ENCODE measurements at places on chromosomes 4 and X. TPM values are rescaled to one million over a fixed set of nuclear protein-coding genes. Genes with fewer than 3 reads are reported as not detected.

The MAP7D2 gene
- 0.03 TPM for total RNA-seq

- DNase-seq = no peak
Measured at GRCh38 chrX:130877892-130878341, 25.1 kb downstream of the ENOX2 start.

DNA sequence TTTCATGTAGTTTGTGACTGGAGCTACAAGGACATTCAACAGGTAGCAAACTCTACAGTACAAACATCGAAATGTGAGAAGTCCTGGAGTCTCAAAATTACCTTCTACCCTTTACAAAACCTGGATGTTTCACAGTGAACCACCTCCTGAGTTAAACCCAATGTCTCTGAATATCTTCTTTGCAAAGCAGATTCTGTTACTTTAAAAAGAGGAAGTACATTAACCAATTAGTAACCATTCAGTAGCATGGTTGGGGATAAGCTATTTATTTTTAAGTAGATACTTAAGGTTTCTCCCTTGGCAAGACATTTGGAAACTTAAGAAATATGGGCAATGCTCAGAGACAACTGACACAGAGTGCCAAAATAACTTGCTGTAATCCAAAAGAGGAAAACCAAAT lies 371.9 kb upstream of the NWD2 start:
- DNase-seq = no peak

DNA sequence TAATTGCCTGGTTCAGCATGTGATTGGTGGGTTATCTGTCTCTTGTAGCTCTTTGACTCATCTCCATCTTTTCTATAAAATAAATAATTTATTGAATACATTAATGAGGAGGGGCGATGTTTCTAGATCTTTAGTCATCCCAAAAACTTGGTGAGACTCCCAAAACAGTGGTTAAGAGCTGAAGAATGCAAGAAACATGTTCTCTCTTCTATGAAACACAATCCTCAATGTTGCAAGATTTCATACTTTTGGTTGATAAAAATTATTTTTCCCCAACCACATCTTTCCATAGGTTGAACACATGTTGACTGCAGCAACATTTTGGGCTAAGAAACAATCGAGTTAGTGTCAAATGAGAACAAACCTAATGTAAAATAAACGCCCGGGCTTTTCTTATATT lies 1.2 kb upstream of the TMEM47 start:
- DNase-seq = no peak
